Fibroblast of villous mesenchyme (primary cell): ENCODE measurements at places on chromosomes 6 and 20. TPM values are rescaled to one million over a fixed set of nuclear protein-coding genes. Genes with fewer than 3 reads are reported as not detected.
A peak's percentile ranks its signal among the peaks of the same experiment; 100 is the strongest.

DNA sequence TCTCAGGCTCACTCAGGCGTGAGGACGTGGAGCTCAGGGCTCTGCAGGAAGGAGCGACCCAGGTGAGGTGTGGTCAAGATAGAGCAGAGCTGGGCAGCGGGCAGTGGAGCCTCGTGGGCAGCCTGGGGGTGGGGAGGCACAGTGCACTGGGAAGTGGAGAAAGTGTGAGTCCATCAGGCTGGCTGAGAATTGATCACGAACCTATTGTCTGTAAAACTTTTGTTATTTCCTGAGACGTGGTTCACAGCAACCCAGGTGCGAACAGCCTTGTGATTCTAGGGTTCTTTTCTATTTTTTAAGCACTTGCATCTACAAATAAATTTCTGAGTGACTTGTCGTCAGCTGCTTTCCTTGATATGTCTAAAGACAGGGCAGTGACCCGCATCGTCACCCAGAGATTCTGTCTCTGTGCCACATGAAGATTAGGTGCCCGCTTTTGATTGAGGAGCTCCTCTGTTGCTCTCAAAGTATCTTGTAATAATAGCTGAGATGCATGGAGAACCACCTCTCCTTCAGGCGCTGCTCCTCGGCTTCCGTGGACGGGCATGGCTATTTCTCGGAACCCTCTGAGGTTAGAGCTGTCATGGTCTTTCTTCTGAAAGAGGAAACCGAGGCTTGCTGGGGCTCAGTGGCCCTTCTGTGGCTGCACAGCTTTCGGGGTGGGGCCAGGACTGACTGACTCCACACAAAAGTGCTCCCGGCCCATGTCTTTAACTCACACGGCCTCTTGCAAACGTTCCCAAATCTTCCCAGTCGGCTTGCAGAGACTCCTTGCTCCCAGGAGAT is 662 bp upstream of the CCR6 start:
- no peak for DNase-seq

Gene DSP
- 28.1 and 33.2 TPM in 2 replicates for total RNA-seq

- peak; percentile 55 for DNase-seq
Measured at GRCh38 chr20:53654932-53655624, 61.4 kb upstream of the ZNF217 start.

DNA sequence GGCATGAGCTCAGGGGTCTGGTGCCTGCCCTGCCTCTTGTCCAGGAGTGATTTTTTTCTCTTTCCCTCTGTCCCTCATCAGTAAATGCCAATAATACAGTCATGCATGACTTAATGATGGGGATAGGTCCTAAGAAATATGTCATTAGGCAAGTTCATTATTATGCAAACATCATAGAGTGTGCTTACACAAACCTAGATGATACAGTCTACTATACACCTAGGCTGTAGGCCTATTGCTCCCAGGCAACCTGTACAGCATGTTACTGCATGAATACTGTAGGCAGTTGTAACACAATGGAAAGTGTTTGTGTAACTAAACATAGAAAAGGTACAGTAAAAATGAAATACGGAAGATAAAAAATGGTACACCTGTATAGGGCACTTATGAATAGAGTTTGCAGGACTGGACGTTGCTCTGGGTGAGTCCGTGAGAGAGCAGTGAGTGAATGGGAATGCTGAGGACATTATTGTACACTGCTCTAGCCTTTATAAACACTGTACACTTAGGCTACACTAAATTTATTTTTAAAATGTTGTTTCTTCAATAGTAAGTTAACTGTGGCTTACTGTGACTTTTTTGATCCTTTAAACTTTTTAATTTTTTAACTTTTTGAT is 22.1 kb downstream of the PBOV1 start:
- no peak for DNase-seq

- no peak for DNase-seq
Measured at GRCh38 chr6:138372711-138373463, 4.8 kb upstream of the SMIM28 start.

Gene TMEM74B
- total RNA-seq = not detected in 2 replicates

- no peak for DNase-seq
Measured at GRCh38 chr20:35630636-35631035, 15.0 kb downstream of the SPAG4 start.

GRCh38 chr6:89239338-89239737 is 22.2 kb upstream of the GABRR1 start:
- no peak for DNase-seq

GRCh38 chr20:59159493-59160376 is 3.9 kb upstream of the ZNF831 start:
- no peak for DNase-seq

DNA sequence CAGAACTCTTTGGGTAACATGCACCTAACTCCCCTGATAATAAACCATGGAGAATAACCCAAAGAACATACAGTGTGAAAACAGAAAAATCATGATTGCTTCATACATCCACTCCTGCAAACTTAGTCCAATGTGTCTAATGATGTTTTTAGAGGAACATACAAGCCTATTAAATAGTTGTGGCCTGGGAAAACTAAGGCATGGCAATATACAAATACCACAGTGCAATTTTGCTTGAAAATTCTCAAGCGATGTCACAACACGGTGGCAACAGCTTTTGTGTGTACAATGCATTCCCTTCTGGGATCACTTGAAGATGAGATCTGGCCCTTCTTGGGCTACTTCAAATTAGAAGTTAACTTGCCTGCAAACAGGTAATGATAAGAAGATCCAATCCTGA is 16.7 kb downstream of the MAP3K5 start:
- peak; percentile 88 for DNase-seq

Gene LPA
- not detected in 2 replicates for total RNA-seq

DNA sequence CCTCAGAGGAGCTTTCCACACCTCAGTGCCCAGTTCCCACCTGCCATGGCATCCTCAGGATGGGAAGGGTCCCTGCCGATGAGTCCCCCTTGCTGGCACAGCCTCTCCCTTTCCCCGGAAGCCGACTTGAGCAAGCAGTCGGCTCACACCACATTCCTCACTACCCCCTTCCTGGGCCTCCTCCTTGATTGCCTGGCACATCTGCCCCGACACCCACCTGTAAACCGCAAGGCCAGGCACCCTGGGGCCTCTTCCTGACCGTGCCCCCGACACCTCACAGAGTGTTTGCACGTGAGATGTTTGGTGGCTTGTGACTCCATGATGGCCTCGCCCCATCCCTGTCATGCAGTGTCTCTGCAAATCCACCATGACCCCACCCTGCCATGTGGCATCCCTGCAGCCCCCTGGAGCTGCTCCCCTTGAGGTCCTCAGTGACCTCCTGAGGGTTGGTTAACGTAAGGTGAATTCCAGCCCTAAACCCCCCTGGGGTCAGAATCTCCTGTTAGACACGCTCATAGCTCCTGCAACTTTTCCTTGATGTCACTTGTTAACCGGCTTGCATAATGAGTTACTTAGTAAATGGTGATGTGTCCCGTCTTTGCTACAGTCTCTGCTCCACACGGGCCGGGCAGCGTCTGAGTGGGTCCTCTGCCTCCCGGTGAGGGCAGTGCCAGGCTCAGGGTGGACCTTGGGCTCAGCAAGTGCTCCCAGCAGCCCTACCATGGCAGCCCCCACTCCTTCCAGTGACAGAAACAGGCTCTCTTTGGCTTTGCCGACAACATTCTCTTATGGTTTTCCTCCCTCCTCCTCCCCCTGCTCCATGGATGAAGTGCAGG is 115.9 kb upstream of the FRMD1 start:
- DNase-seq = no peak

GRCh38 chr20:23157734-23158133 is 71.6 kb upstream of the CD93 start:
- no peak for DNase-seq

DNA sequence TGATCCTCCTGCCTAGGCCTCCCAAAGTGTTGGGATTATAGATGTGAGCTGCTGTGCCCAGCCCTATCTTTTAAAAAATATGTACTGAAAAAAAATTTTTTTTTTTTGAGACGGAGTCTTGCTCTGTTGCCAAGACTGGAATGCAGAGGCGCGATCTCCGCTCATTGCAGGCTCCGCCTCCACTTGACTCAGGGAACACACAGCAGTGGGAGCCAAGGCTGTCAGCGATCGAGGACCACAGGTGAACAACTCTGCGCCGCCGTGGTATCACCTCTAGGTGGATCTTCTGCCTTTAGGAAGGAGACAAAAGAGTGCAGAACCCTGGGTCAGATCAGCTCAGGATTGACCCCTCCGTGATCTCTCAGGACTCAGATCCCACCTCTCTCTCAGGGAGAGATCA is 13.7 kb downstream of the RAET1E start:
- DNase-seq = peak; percentile 16

GRCh38 chr6:7902867-7903266 is 7.7 kb downstream of the TXNDC5 start:
- DNase-seq = no peak

- no peak for DNase-seq
Measured at GRCh38 chr6:32109765-32110160, 625 bp upstream of the TNXB start.

DNA sequence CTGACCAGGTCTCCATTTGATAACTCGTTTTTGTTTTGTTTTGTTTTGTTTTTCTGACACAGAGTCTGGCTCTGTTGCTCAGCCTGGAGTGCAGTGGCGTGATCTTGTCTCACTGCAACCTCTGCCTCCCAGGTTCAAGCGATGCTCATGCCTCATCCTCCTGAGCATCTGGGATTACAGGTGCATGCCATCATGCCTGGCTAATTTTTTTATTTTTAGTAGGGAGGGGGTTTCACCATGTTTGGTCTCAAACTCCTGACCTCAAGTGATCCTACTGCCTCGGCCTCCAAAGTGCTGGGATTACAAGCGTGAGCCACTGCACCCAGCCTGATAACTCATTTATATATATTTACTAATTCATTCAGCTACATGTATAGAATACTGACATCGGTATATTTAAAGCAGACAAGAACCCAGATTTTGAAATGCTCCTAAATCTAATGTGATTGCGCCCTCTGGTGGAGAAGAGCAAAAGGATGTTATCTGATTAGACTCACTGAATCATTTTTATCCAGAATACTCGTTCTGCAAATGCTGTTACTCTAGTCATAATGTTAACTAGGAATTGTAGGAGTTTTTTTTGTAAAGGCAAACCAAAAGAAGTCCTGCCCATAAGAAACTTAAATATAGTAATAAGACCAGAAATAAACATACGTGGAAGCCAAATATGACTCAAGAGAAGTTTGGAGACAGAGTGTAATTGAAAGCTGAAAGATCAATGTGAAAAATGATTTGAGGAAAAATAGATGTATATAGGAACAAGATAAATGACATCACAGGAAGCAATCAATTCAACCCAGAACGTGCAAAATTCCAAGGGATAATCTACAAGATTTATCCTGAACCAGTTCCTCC is 5.3 kb upstream of the COL12A1 start:
- DNase-seq = peak; percentile 83

GRCh38 chr20:52899041-52899608 is 73.0 kb upstream of the TSHZ2 start:
- DNase-seq = no peak

GRCh38 chr6:25418454-25419052 is 139.4 kb downstream of the CARMIL1 start:
- DNase-seq = peak; percentile 35

GRCh38 chr20:60016406-60016805 is 58.2 kb downstream of the CDH26 start:
- no peak for DNase-seq

- peak; percentile 23 for DNase-seq
Measured at GRCh38 chr20:7841291-7841970, 98.8 kb downstream of the HAO1 start.

DNA sequence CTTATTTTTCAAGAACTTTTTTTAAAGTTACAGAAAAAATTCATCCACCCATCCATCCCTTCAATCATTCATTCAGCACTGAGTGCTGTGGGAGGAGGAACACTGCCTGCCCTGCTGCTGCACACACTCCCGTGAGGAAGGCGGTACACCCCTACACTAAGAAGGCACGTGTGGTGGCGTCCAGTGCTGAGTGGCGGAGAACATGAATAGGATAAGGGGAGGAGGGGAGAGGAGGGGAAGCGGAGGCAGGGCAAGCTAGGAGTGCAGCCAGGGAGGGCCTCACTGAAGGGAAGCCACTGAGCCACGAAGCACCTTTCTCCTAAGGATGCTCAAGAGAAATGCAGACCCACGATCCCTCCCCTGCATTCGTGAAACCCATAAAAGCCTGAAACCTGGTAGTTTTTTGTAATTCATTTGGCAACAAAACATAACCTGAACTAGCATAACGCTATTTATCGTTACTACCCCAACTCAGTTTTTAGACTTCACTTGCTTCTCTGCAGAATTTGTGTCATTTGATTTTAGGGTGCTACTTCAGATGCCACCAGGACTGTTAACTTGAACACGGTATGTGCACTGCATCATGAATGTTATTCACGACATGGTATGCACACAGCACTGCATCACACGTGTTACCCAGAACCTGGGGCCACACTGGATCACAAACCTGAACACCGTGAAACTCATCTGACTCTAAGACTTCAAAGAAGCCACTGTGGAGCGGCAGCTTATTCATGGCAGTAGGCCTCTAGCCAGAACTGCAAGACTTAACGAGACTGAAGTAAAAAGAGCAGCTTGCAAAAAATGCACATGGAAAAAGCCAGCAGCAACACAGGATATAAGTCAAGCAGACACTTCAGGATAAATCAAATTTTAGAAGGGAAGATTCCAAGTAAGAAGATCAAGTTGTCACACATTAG is 3.5 kb downstream of the RNASET2 start:
- no peak for DNase-seq

Gene PRKN
- 2.2 and 4.2 TPM in 2 replicates for total RNA-seq

- DNase-seq = no peak
Measured at GRCh38 chr20:25297141-25297905, 49.4 kb downstream of the PYGB start.

- peak; percentile 93 for DNase-seq
Measured at GRCh38 chr6:35370124-35370741, 27.9 kb downstream of the PPARD start.

Gene BPIFB1
- total RNA-seq = not detected in 2 replicates

Gene VGLL2
- not detected in 2 replicates for total RNA-seq

Gene HAO1
- total RNA-seq = not detected in 2 replicates

Gene ECT2L
- not detected in 2 replicates for total RNA-seq

Gene SOX12
- 6.0 and 6.8 TPM in 2 replicates for total RNA-seq

Gene GTPBP2
- total RNA-seq = 50.1 and 69.9 TPM in 2 replicates

Gene FOXF2
- total RNA-seq = 0.97 TPM in 1 of 2 replicates, not detected in the other

GRCh38 chr20:58652606-58653294 is 1.7 kb downstream of the STX16 start:
- peak; percentile 24 for DNase-seq

DNA sequence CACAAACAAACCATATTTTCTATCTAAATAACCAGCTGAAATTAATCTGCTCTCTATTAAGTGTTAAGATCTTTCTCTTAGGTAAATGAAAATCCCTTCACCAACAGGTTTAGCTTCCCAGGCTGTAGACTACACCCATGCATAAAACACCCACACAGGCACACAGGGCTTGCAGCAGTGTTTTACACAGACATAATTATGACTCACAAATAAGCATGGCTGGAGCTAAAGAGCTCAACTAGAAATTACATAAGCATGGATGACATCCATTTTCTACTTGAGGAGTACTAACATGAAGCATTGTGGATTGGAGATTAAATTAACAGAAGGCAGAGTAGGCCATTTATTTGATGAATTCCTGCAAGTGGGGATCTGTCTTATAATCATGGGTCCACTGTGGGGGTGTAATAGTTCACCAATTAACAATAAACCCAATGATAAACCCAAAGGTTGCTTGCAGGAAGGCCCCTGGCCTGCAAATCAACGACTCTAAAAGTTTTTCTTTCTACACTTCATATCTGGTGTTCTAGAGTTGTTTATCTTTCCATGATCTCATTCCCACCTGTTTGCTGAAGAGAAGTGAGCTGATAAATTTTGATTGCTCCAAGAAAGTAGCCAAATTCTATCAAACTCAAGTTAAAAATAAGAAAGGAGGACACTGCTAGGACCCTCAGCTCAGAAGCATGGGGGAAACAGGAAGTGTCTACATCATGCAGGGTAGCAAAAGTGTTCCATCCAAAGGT is 33.8 kb upstream of the E2F3 start:
- DNase-seq = peak; percentile 31
